ENCODE measurements at places on chromosomes 4 and X. TPM values are rescaled to one million over a fixed set of nuclear protein-coding genes. Genes with fewer than 3 reads are reported as not detected.

DNA sequence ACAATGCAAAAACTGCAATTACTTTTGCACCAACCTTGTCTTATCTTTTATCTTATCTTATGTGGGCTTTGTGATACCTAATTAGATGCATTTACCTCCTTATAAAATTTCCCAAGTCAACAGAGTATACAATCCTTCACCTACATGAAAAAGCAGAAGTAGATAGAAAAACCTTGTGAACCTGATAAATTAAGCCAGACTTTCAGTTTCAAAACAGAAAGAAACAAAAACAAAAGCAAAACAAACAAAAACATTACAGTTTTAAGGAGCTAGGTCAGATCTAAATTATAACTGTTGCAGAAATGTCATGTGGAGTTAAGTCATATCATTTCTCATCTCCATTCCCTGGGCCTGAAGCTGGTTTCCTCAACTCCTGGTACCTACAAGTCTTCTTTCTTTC lies 24.9 kb upstream of the CXXC4 start:
- DNase-seq: no peak

DNA sequence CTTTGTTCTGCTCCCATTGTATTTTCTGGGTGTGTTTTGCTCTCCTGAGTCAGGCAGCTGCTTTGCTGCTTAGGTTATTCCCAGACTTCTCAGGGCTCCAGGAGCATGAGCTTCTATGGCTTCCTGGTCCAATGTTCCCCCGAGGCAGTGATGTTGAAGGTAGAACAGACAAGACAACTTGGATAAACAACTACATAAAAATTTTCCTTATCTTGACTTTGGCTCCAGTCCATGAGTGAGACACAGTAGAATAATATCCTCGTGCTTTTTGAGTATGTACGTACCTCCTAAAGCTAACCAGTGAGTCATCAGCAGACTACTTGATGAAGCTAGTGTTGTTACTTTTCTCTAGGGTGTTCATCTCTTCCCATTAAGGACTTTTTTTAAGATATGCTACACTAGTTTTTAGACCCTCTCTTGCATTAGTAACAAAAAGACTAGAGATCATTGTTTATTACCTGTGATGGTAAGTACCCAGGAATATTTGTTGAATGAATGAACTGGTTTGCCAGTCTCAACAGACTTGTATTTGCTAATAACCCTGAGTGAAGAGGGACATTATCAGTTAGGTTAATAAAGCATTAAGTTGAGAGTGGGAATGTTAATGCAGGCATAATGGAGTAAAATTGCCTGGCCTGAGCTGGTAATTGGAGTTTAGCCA lies 131.9 kb downstream of the FHIP1A start:
- no peak for DNase-seq

- no peak for DNase-seq
Measured at GRCh38 chr4:75081561-75081960, 148.6 kb downstream of the PARM1 start.

The TRIM60 gene
- not detected for polyA plus RNA-seq

DNA sequence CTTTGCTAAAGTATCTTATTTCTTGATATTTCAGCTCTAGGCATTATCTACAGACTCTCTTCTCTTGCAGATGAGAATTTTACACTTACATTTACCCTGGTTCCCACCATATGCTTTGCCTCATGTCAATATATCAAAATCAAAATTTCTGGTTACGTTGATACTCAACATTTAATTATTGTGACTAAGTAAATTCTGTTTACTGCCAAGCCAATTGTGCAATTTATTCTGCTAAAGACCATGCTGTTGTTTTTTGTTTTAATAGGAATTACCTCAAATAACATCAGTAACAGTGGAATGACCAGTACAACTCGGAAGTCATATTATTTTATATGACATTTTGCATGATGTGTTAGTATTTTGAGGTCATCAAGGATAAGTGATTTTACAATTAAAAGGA lies 125.5 kb downstream of the IL15 start:
- DNase-seq: no peak

The MRPL1 gene
- polyA plus RNA-seq: 64.3 TPM

- DNase-seq: no peak
Measured at GRCh38 chrX:54482839-54483593, 13.0 kb downstream of the FGD1 start.
